ENCODE measurements at places on chromosomes 12 and 14. TPM values are rescaled to one million over a fixed set of nuclear protein-coding genes. Genes with fewer than 3 reads are reported as not detected.

DNA sequence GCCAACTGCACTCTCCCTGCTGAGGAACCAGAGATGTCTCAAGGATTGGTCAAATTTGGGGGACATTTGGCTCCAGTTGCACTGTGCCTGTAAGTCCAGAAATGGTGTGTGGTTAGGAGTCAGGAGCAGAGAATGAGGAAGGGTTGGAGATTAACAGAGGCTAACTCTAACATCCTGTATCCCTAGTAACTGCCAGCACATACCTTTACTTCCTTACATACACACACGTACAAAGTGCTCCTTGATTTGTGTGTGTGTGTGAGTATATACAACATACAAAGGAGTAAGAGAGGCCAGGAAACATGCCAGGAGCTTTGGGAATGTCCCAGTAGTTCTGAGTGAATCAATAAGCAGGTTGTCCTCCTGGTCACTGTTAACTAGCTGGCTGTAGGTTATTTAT, 39.8 kb upstream of the NRXN3 start:
- no peak overlapping the region for H3K4me3 ChIP-seq
- no peak overlapping the region for H3K27ac ChIP-seq
- H3K27me3 ChIP-seq, result no peaks in the 10 kb centered on the region
- DNase-seq, result no peak

DNA sequence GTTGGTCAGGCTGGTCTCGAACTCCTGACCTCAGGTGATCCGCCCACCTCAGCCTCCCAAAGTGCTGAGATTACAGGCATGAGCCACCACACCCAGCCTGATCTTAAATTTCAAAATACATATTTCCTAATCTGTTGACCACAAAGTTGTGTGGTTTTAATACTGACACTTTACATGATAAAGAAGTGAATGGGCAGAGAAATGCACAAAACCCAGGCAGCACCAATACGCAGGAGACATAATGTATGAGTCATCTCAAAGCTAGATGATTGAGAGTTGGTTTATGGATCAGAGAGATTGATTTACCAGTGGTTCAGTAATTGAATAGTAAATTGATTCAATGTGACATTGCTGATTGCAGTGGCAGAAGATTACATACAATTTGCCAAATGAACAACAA, 19.2 kb upstream of the PPP2R5E start:
- no peak overlapping the region for H3K27ac ChIP-seq
- no peaks in the 10 kb centered on the region for H3K36me3 ChIP-seq
- DNase-seq, result no peak
- H3K27me3 ChIP-seq, result peaks cover 24% of the 10 kb centered on the region
- H3K4me3 ChIP-seq, result no peak overlapping the region

The LRRC9 gene
- total RNA-seq, result not detected

The B4GALNT3 gene
- not detected for total RNA-seq

The PGF gene
- total RNA-seq, result 0.87 TPM

DNA sequence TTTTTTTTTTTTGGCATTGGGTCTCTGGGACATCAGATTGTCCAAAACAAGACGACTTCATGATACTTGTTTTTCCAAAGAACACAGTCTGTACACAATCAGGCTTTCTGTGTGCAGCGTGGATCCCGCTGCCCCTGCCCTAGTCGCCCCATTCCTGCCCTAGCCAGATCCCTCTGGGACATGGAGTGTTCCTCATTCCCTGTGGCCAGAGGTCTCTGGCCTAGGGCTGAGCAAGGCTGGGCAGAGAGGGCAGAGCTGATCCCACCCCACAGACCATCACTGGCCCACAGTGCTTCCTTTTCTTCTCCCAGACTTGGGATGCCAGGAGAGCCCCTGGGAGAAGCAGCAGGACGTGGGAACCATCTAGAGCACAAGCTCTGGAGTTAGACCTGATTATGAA, 20.9 kb upstream of the EIF2B2 start:
- H3K27ac ChIP-seq, result peak overlapping the region; percentile 72
- H3K4me3 ChIP-seq, result no peak overlapping the region
- no peak for DNase-seq
- peaks cover 43% of the 10 kb centered on the region for H3K4me1 ChIP-seq
- no peaks in the 10 kb centered on the region for H3K36me3 ChIP-seq

DNA sequence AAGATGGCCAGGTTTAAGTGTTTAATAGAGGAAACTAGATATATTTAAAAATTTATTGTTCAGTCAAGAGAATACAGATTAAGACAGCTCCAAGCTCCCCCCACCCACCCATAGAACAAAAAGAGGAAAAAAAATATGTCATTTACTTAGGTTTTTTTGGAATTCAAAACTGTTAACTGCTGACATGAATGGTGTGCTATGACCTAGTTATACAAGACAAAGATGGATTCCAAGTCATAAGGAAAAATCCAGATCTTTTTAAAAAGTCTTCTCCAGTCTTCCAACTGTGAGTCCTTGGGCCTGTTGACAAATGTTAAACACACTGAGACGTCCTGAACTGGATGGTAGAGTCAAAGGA, 1.3 kb upstream of the SETD1B start:
- peak overlapping the region; percentile 94 for H3K4me3 ChIP-seq
- peaks cover 58% of the 10 kb centered on the region for H3K4me1 ChIP-seq
- DNase-seq, result no peak
- H3K27ac ChIP-seq, result peak overlapping the region; percentile 95
- H3K36me3 ChIP-seq, result peaks cover 16% of the 10 kb centered on the region

GRCh38 chr14:57898837-57899572, 33.1 kb upstream of the SLC35F4 start:
- DNase-seq, result no peak
- no peaks in the 10 kb centered on the region for H3K4me1 ChIP-seq
- H3K27me3 ChIP-seq, result no peaks in the 10 kb centered on the region
- H3K27ac ChIP-seq, result no peak overlapping the region
- H3K36me3 ChIP-seq, result no peaks in the 10 kb centered on the region

DNA sequence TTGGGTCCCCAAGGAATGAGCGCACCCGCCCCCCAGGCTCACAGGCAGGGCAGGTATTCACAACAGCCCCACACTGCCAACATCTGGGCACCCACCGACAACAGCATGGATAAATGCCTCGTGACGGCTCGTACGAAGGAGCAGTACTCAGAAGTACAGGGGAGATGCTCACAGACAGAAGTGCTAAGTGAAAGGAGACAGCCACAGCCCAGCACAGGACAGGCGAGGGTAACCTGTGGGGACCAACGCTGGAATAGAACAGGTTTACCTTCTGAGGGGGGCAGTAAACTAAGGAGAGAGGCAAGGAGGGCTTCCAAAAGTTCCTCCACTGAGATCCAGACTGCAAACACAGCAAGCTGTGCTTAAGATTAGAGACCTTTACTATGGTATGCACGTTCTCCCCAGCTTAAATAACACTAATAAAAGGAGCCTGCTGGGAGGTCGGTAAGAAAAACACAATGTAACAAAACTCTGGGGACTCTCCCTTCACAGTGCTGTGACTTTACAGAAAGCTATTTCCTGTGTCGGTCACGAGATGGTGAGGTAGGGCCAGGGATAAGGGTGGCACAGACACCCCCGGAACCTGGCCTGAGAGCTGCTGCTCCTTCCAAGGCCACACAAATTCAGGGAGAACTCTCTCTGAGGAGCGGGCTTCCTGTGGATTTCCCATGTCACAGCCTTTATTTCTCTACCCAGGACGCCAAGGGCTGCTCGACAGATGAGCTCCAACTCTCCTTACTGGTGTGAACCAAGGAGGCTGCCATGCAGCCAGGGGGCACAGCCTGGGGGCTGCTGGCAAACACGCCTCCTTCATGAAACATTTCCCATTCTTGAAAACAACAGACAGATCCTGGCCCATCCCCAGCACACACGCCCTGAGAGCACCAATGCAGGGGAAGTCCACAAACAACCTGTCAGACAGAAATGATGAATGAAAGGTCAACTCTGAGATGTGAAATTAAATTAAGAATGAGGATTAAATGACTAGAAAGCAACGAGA, 26.3 kb downstream of the SLC15A4 start:
- H3K27ac ChIP-seq, result peak overlapping the region; percentile 92
- DNase-seq, result peak; percentile 68
- peak overlapping the region; percentile 23 for H3K4me3 ChIP-seq
- peaks cover 39% of the 10 kb centered on the region for H3K36me3 ChIP-seq

DNA sequence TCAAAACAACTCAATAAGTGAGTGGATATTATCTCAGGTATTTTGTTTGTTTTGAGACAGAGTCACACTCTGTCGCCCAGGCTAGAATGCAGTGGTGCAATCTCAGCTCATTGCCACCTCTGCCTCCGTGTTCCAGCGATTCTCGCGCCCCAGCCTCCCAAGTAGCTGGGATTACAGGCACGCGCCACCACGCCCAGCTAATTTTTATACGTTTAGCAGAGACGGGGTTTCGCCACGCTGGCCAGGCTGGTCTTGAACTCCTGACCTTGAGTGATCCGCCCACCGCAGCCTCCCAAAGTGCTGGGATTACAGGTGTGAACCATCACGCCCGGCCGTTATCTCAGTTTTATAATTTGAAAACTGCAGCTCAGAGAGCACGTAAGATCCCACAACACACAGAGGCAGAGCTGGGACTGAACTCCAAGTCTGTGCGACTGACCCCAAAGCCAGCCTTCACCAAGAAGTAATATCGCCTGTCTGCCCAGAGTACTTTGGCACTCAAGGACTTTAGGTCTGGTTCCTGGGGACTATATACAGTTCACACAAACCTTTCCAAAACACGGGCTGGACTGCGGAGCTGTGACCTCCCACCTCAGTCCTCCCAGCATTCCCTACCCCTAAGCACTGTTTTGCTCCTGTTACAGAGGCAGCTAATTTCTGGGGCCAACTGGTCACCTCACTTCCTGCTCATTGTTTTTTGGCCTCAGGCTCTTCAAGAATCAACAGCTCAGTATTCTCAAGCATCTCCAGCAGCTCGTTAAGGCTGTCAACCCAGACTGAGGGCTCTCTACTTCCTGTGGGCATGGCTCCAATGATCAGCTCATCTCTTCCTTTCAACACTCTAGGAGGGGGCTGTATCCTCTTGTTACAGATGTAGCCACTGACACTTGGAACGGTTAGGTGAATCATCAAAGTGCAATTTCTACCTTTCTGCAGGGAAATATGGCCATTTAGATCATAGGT, 22.5 kb downstream of the TESC start:
- H3K27ac ChIP-seq, result no peak overlapping the region
- DNase-seq, result no peak
- no peaks in the 10 kb centered on the region for H3K36me3 ChIP-seq
- peaks cover 39% of the 10 kb centered on the region for H3K27me3 ChIP-seq
- H3K4me3 ChIP-seq, result no peak overlapping the region

DNA sequence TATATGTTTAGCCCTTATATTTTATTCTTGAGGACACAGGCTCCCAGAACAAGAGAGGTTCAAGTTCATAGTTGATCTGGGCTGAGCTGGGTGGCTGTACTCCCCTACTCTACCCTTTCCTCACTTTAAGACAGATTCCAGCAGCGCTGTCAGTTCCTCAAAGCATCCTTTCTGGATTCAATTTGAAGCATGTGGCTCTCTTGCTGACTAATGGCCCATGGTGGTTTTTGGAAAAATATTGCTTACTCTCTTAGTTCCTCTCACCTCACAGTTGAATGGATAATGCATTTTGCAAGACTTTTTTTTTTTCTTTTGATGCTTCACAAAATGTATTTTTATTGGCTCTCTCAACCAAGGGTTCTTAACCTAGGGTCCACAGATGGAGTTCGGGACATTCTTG, 4.1 kb downstream of the PELI2 start:
- H3K4me1 ChIP-seq, result peaks cover 53% of the 10 kb centered on the region
- no peak overlapping the region for H3K27ac ChIP-seq
- no peaks in the 10 kb centered on the region for H3K36me3 ChIP-seq
- H3K4me3 ChIP-seq, result no peak overlapping the region

DNA sequence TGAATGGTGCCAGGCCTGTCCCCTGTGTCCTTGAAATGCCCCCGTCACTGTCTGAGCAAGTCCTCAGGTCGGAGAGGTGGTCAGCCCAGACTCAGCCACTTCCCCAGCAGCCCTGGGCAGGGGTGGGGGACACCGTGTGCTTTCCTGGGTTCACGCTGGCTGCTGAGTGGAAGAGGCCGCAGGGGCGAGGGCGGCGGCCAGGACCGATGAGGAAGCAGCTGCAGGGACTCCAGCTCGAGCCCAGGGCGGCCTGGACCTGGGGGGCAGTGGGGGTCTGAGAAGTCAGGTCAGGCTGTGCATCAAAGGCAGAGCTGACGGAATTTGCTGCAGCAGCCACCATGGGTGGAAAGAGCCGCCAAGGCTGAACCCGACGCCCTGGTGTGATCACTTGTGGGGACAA, 28.4 kb downstream of the NOC4L start:
- H3K4me1 ChIP-seq, result peaks cover 10% of the 10 kb centered on the region
- no peak for DNase-seq
- H3K36me3 ChIP-seq, result no peaks in the 10 kb centered on the region
- no peak overlapping the region for H3K27ac ChIP-seq

GRCh38 chr14:32252030-32252670, 49.1 kb upstream of the RNU6-8 start:
- no peaks in the 10 kb centered on the region for H3K36me3 ChIP-seq
- no peak overlapping the region for H3K4me3 ChIP-seq
- peak; percentile 57 for DNase-seq
- H3K27me3 ChIP-seq, result peaks cover 2% of the 10 kb centered on the region

DNA sequence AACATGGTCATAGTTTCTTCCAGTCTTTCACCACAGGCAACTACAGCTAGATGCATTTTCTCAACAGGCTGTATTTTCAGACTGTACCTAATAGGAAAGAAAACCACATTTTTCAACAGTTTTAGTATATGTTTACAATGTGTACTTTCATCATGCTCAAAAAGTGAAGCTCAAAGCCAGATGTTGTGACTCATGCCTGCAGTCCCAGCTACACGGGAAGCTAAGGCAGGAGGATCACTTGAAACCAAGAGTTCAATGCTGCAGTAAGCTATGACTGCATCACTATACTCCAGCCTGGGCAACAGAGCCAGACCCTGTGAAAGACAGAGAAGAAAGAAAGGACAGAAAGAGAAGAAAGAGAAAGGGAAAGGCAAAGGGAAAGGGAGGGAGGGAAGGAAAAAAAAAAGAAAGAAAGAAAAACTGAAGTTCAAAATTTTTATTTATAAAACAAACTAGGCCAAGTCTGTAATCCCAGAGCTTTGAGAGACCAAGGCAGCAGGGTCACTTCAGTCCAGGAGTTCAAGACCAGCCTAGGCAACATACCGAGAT, 25.5 kb downstream of the GXYLT1 start:
- peaks cover 29% of the 10 kb centered on the region for H3K4me1 ChIP-seq
- no peaks in the 10 kb centered on the region for H3K27me3 ChIP-seq
- DNase-seq, result peak; percentile 74
- peaks cover 13% of the 10 kb centered on the region for H3K36me3 ChIP-seq

DNA sequence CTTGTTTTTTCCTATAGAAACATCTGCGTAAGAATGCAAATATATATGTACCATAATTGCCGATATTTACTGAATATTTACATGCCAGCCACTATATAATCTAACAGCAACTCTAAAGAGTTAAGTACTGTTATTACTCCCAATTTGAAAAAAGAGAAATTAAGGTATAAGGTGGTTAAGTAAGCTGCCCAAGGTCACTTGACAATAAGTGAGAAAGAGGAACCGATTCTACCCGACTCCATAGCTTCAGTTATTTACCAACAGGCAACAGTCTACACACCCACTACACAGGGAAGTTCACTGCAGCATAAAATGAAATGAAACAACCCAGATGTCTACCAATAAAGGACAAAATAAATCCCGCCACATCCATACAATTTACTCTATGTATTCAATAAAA, 1.1 kb downstream of the MIS18BP1 start:
- peaks cover 4% of the 10 kb centered on the region for H3K36me3 ChIP-seq
- no peak for DNase-seq
- H3K4me3 ChIP-seq, result peak overlapping the region; percentile 93
- peak overlapping the region; percentile 96 for H3K27ac ChIP-seq
- H3K4me1 ChIP-seq, result peaks cover 26% of the 10 kb centered on the region

- DNase-seq, result peak; percentile 48
- H3K27me3 ChIP-seq, result peaks cover 2% of the 10 kb centered on the region
- H3K4me3 ChIP-seq, result peak overlapping the region; percentile 92
- peaks cover 12% of the 10 kb centered on the region for H3K36me3 ChIP-seq
Measured at GRCh38 chr14:69151458-69152180, 1.3 kb downstream of the DCAF5 start.

- no peaks in the 10 kb centered on the region for H3K27me3 ChIP-seq
- no peak overlapping the region for H3K27ac ChIP-seq
- H3K4me1 ChIP-seq, result no peaks in the 10 kb centered on the region
Measured at GRCh38 chr12:77861317-77861716, 30.6 kb downstream of the NAV3 start.

The ZC2HC1C gene
- total RNA-seq, result 0.89 TPM

All from HFFc6 (cell line).